Psoas muscle (tissue), 8 donors: ENCODE measurements at places on chromosomes 7 and 10. TPM values are rescaled to one million over a fixed set of nuclear protein-coding genes. Genes with fewer than 3 reads are reported as not detected.

GRCh38 chr10:35124540-35124939 lies 2.1 kb upstream of the CREM start:
- H3K27me3 ChIP-seq: no peaks in the 10 kb centered on the region
- H3K36me3 ChIP-seq: no peaks in the 10 kb centered on the region
- DNase-seq: no peak
- H3K27ac ChIP-seq: peak overlapping the region; percentile 43

The TUBB8 gene
- total RNA-seq: not detected

DNA sequence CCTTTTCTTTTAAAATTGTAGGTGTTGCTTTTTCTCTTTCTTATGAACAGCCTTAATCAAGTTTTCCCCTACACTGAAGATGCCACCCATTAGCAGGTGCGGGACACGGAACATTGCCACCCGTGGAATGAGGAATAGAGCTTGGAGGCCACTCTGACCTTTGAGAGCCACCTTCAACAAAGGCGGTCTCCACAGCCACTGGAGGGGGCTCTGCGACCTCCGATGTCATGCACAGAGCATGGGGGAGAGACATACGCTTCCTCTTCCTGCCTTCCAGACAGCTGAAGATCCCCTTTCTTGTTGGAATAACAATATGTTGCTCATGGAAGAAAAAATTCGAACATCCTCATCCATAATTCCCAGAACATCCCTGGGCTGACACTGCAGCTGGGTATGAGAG lies 39.1 kb downstream of the ADARB2 start:
- H3K36me3 ChIP-seq: no peaks in the 10 kb centered on the region
- DNase-seq: no peak
- H3K4me3 ChIP-seq: no peak overlapping the region
- H3K27me3 ChIP-seq: no peaks in the 10 kb centered on the region

GRCh38 chr7:54546986-54547314 lies 4.8 kb downstream of the VSTM2A start:
- H3K27me3 ChIP-seq: peaks cover 22% of the 10 kb centered on the region
- no peak overlapping the region for H3K4me3 ChIP-seq
- H3K4me1 ChIP-seq: no peaks in the 10 kb centered on the region
- no peak overlapping the region for H3K27ac ChIP-seq

The TEX47 gene
- not detected for total RNA-seq

DNA sequence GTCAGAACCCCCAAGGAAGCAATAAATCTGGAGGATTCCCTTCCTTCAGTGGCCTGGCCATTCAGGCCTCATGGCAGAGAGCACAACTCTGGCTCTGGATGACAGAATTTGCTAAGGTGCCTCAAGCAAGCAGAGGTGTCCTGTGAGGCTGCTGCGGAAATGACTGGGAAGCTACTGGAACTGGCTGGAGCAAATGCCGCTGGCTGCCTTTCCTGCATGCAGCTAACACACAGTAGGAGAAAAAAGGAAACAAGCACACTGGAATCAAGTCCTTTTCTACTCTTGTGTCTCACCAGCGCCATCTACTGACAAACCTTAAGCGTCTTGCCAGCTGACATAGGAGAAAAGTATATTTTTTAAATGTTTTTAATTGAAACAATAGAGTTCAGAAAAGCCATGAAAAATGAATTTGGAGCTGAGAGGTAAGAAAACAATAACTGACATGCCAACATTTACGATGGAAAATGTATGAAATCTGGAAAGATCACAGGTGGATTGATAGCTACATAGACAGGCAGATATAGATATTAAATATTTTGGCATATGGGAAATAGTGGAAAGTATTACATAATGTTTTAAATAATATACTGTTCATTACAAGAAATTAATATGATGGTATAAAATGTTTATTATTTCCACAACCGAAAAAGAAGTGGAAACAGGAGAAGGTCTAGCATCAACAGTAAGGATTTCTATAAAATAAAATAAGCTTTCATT lies 951.6 kb downstream of the ANKRD7 start:
- no peak overlapping the region for H3K4me3 ChIP-seq
- H3K4me1 ChIP-seq: no peaks in the 10 kb centered on the region
- H3K27me3 ChIP-seq: peaks cover 2% of the 10 kb centered on the region

GRCh38 chr10:75234683-75235374 lies 928 bp downstream of the COMTD1 start:
- peaks cover 33% of the 10 kb centered on the region for H3K36me3 ChIP-seq
- peak overlapping the region; percentile 89 for H3K4me3 ChIP-seq
- H3K27ac ChIP-seq: peak overlapping the region; percentile 91
- H3K4me1 ChIP-seq: peaks cover 6% of the 10 kb centered on the region

The C10orf67 gene
- 0.30 TPM for total RNA-seq

The FANK1 gene
- not detected for total RNA-seq

GRCh38 chr7:56091591-56091990 lies 1.2 kb downstream of the PHKG1 start:
- H3K4me1 ChIP-seq: peaks cover 33% of the 10 kb centered on the region
- H3K4me3 ChIP-seq: peak overlapping the region; percentile 67
- peak overlapping the region; percentile 86 for H3K27ac ChIP-seq
- H3K36me3 ChIP-seq: peaks cover 27% of the 10 kb centered on the region

- peak overlapping the region; percentile 73 for H3K27ac ChIP-seq
- peaks cover 45% of the 10 kb centered on the region for H3K4me1 ChIP-seq
- DNase-seq: peak; percentile 77
- H3K27me3 ChIP-seq: no peaks in the 10 kb centered on the region
- H3K4me3 ChIP-seq: no peak overlapping the region
These were observed 80.5 kb upstream of the PPIF start for GRCh38 chr10:79266543-79267312.

DNA sequence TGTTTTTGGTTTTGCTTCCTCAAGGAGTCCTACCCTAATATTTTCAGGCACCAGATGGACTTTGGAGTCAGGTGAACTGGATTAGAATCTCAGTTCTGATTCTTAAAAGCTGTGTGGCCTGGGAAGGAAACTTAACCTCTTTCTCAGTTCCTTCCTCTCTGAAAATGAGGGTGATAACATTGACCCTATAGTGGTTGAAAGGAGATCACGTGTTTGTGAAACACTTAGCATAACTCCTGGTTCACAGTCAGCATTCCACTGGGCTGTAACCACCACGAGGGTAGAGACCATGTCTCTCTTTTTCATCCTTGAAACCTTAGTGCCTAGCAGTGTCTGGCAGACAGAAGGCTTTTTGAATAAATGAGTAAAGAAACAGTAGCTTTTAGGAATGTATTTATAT lies 16.7 kb downstream of the LSMEM1 start:
- H3K27me3 ChIP-seq: no peaks in the 10 kb centered on the region
- DNase-seq: no peak
- H3K27ac ChIP-seq: no peak overlapping the region
- H3K4me3 ChIP-seq: no peak overlapping the region
- no peaks in the 10 kb centered on the region for H3K36me3 ChIP-seq
- peaks cover 11% of the 10 kb centered on the region for H3K4me1 ChIP-seq

- no peak overlapping the region for H3K27ac ChIP-seq
- H3K4me1 ChIP-seq: no peaks in the 10 kb centered on the region
- H3K36me3 ChIP-seq: no peaks in the 10 kb centered on the region
- DNase-seq: no peak
- no peaks in the 10 kb centered on the region for H3K27me3 ChIP-seq
- no peak overlapping the region for H3K4me3 ChIP-seq
These were observed 35.8 kb upstream of the DIP2C start for GRCh38 chr10:725302-725701.

The ELMO1 gene
- 6.9 TPM for total RNA-seq

The GJD4 gene
- not detected for total RNA-seq

- H3K27ac ChIP-seq: no peak overlapping the region
- H3K27me3 ChIP-seq: no peaks in the 10 kb centered on the region
- H3K4me1 ChIP-seq: no peaks in the 10 kb centered on the region
- no peak overlapping the region for H3K4me3 ChIP-seq
- no peak for DNase-seq
- no peaks in the 10 kb centered on the region for H3K36me3 ChIP-seq
These were observed 19.1 kb upstream of the TNKS2 start for GRCh38 chr10:91779011-91779605.

The SHH gene
- not detected for total RNA-seq

GRCh38 chr7:90692396-90692795 lies 96.3 kb downstream of the CDK14 start:
- no peak for DNase-seq
- no peaks in the 10 kb centered on the region for H3K36me3 ChIP-seq
- H3K27me3 ChIP-seq: no peaks in the 10 kb centered on the region
- H3K27ac ChIP-seq: no peak overlapping the region
- no peaks in the 10 kb centered on the region for H3K4me1 ChIP-seq
- H3K4me3 ChIP-seq: no peak overlapping the region
